Activated naive CD4-positive, alpha-beta T cell treated with anti-CD3 and anti-CD28 coated beads, Interleukin-2, amount 10 ng/mL, durations not matched to agents 7 days and 5 days (primary cell): ENCODE measurements at places on chromosomes 11 and 22.
A peak's percentile ranks its signal among the peaks of the same experiment; 100 is the strongest.

- no peak overlapping the region for H3K4me3 ChIP-seq
- no peak for DNase-seq
- no peaks in the 10 kb centered on the region for H3K4me1 ChIP-seq
- H3K27ac ChIP-seq, result no peak overlapping the region
- no peaks in the 10 kb centered on the region for H3K36me3 ChIP-seq
Observed at GRCh38 chr11:23778971-23779370, 717.9 kb upstream of the LUZP2 start.

- peaks cover 4% of the 10 kb centered on the region for H3K27me3 ChIP-seq
- peaks cover 42% of the 10 kb centered on the region for H3K4me1 ChIP-seq
- H3K36me3 ChIP-seq, result peaks cover 16% of the 10 kb centered on the region
- no peak overlapping the region for H3K27ac ChIP-seq
Observed at GRCh38 chr22:46078241-46079092, 71.9 kb upstream of the PPARA start.

- H3K36me3 ChIP-seq, result no peaks in the 10 kb centered on the region
- H3K4me3 ChIP-seq, result no peak overlapping the region
- DNase-seq, result no peak
- no peaks in the 10 kb centered on the region for H3K4me1 ChIP-seq
- H3K27me3 ChIP-seq, result no peaks in the 10 kb centered on the region
Observed at GRCh38 chr11:134958336-134958640, 546.2 kb upstream of the B3GAT1 start.

DNA sequence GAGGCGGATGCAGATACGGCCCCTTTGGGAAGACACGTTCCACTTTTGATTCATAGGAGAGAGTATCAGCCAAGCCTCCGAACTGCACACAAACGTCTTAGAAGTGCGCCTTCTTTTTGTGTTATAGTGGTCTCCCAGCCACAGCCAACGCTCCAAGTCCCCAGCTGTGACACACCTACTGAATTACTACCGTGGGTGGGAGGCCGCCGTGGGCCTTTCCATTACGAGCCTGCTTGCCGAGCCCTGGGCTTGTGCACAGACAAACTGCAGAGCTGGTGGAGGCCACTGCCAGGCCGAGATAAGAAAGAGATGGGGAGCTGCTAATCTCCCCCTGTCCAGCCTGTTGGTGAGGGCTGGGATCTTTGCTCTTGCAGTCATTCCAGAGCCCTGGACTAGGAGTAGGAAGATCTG is 761 bp downstream of the HMBS start:
- peaks cover 14% of the 10 kb centered on the region for H3K36me3 ChIP-seq
- DNase-seq, result no peak
- H3K27me3 ChIP-seq, result no peaks in the 10 kb centered on the region
- peak overlapping the region; percentile 91 for H3K27ac ChIP-seq
- H3K4me3 ChIP-seq, result peak overlapping the region; percentile 98

DNA sequence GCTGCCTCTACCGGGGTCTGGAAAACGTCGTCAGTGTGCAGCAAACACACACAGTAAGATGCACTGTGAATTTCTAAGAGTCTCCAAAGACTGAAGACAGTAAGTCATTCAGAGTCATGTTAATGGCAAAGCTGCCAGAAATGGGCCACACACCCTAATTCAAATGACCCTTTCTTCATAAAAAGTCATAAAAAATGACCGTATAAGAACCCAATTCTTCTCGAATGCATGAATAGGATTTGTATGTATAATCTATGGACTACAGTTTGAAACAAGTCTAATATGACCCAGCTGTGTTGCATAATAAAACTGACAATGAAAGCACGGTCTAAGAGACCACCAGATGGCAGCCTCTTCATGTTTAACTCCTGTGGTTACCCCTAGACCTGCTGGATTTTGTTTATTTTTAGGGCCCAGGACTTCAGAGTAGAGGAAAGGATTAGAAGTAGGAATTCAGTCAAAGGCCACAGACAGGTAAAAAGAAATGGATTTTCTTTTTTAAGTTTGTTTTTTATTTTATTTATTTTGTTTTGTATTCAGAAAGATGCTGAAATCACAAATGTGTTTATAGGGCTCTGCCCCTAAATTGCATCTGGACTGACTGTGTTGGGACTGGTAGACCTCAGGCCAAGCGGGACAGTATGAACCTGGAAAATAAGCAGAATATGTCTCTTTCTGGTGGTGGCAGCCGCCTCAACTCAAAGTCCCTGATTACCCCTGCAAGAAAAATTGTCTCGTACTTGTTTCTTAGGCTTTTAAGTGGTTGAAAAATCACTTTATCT is 32.1 kb upstream of the SLC5A12 start:
- no peak overlapping the region for H3K4me3 ChIP-seq
- no peaks in the 10 kb centered on the region for H3K36me3 ChIP-seq
- H3K27ac ChIP-seq, result no peak overlapping the region
- no peak for DNase-seq
- H3K4me1 ChIP-seq, result no peaks in the 10 kb centered on the region
- no peaks in the 10 kb centered on the region for H3K27me3 ChIP-seq

DNA sequence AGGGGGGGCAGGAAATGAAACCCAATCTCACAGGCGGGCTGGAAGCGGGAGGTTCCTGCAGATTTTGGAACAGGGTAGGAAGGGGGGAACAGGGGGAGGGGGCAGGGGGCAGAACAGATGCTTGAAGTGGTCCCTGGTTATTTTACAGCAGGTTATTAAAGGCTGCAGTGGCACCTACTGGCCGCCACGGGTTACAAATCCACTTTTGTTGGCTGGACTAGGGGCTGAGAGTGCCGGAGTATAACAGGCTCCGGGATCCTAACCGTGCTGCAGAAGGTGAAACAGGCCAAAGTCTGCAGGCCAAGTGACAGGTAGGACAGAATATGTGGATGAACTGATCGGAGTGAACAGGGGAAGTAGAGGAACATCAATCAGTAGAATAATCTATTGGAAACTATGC is 2.5 kb downstream of the ROBO3 start:
- no peaks in the 10 kb centered on the region for H3K36me3 ChIP-seq
- no peak overlapping the region for H3K4me3 ChIP-seq
- peaks cover 100% of the 10 kb centered on the region for H3K27me3 ChIP-seq
- no peak overlapping the region for H3K27ac ChIP-seq

GRCh38 chr11:24949406-24949805 is 452.6 kb downstream of the LUZP2 start:
- no peak overlapping the region for H3K4me3 ChIP-seq
- DNase-seq, result no peak
- H3K27me3 ChIP-seq, result no peaks in the 10 kb centered on the region
- no peaks in the 10 kb centered on the region for H3K36me3 ChIP-seq
- no peak overlapping the region for H3K27ac ChIP-seq
- H3K4me1 ChIP-seq, result no peaks in the 10 kb centered on the region

- DNase-seq, result no peak
- no peak overlapping the region for H3K27ac ChIP-seq
- H3K4me1 ChIP-seq, result no peaks in the 10 kb centered on the region
- H3K27me3 ChIP-seq, result peaks cover 4% of the 10 kb centered on the region
Observed at GRCh38 chr11:103453126-103453525, 343.9 kb downstream of the DYNC2H1 start.

GRCh38 chr11:119530509-119530908 is 107.5 kb upstream of the THY1 start:
- no peak overlapping the region for H3K27ac ChIP-seq
- no peaks in the 10 kb centered on the region for H3K4me1 ChIP-seq
- peaks cover 26% of the 10 kb centered on the region for H3K27me3 ChIP-seq
- H3K36me3 ChIP-seq, result no peaks in the 10 kb centered on the region

- no peak for DNase-seq
- no peak overlapping the region for H3K4me3 ChIP-seq
- peaks cover 22% of the 10 kb centered on the region for H3K4me1 ChIP-seq
- no peaks in the 10 kb centered on the region for H3K27me3 ChIP-seq
- H3K27ac ChIP-seq, result no peak overlapping the region
Observed at GRCh38 chr22:29642694-29643093, 39.3 kb downstream of the NF2 start.

DNA sequence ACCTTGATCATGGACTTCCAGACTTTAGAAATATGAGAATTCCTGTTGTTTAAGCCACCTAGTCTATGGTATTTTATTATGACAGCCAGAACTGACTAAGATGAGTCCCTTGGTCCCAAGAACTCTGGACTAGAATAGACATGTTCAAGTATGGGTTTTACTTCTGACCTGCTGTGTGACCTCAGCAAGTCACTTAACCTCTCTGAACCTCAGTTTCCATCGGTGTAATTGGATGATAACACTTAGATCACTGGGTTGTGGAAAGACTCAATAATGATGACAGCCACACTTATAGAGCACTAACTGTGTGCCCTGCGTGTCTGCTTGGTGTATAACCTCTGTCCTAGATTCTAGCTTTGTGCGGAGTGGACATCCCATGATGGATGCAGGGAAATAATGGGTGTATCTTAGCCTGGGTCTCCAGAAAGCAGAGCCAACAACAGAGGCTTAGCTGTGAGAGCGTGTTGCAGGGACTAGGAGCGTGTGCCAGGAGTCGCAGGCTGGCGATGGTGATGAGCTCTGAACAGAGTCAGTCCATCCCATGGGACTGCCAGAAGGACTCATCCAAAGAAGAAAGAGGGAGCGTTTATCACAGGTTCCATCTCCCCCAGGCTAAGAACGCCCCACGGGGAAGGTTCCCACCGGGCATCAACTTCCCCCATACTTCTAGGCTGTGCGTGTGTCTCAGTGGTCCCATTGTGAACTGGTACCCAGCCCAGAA is 93.2 kb upstream of the TP53I11 start:
- H3K27me3 ChIP-seq, result peaks cover 12% of the 10 kb centered on the region
- no peak overlapping the region for H3K27ac ChIP-seq
- DNase-seq, result no peak
- H3K36me3 ChIP-seq, result no peaks in the 10 kb centered on the region

GRCh38 chr11:100791860-100792259 is 104.8 kb downstream of the ARHGAP42 start:
- no peak overlapping the region for H3K4me3 ChIP-seq
- H3K36me3 ChIP-seq, result no peaks in the 10 kb centered on the region
- H3K4me1 ChIP-seq, result no peaks in the 10 kb centered on the region
- no peaks in the 10 kb centered on the region for H3K27me3 ChIP-seq
- H3K27ac ChIP-seq, result no peak overlapping the region
- DNase-seq, result no peak

GRCh38 chr22:20418211-20418788 is 19.3 kb downstream of the SCARF2 start:
- peaks cover 4% of the 10 kb centered on the region for H3K4me1 ChIP-seq
- peak; percentile 82 for DNase-seq
- peaks cover 32% of the 10 kb centered on the region for H3K27me3 ChIP-seq

GRCh38 chr22:30270832-30271231 is 4.2 kb upstream of the OSM start:
- H3K4me3 ChIP-seq, result no peak overlapping the region
- H3K27me3 ChIP-seq, result no peaks in the 10 kb centered on the region
- DNase-seq, result no peak
- H3K36me3 ChIP-seq, result peaks cover 62% of the 10 kb centered on the region

DNA sequence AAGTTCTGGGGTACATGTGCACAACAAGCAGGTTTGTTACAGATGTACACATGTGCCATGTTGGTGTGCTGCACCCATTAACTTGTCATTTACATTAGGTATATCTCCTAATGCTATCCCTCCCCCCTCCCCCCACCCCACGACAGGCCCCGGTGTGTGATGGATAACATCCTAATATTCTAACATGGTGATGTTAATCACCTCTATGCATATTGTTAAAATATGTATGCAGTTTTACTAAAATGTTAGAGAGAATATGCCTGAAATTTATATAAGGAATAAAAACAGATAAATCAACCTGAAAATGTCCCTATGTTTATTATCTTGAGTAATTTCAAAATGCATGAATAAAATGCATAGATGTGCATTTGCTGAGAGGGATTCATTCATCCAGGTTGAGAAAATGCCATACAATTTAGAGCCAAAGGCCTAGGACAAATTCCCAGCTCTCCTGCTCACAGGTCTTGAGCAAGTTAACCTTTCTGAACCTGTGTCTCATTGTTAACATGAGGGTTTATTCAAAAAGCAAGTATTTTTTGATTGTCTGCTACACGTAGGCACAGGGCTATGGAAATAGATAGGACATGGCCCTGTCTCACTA is 38.7 kb downstream of the APIP start:
- no peaks in the 10 kb centered on the region for H3K4me1 ChIP-seq
- no peak overlapping the region for H3K4me3 ChIP-seq
- no peaks in the 10 kb centered on the region for H3K27me3 ChIP-seq
- no peak overlapping the region for H3K27ac ChIP-seq
- peaks cover 8% of the 10 kb centered on the region for H3K36me3 ChIP-seq

DNA sequence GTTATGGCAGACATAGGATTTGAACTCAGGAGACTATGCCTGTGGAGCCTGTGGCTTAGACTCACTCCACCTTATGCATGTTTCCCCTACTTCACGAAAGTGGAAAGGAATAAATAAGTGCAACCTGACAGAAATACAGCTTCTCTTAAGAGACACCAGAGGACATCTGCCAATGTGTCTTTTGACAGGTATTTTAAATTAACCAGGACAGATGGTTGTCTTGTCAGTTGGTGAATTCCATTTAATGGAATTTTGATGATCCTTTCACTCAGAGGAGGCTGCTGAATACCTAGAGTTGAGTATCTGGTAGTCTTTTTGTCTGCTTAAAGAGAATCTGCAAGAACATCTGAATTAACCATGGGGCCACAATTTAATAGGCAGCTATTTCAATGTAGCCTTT is 46.1 kb downstream of the NELL1 start:
- no peak overlapping the region for H3K4me3 ChIP-seq
- no peak overlapping the region for H3K27ac ChIP-seq
- no peaks in the 10 kb centered on the region for H3K4me1 ChIP-seq
- no peak for DNase-seq
- H3K36me3 ChIP-seq, result no peaks in the 10 kb centered on the region

GRCh38 chr11:21307874-21308273 is 638.5 kb downstream of the NELL1 start:
- H3K27me3 ChIP-seq, result no peaks in the 10 kb centered on the region
- H3K4me3 ChIP-seq, result no peak overlapping the region
- H3K27ac ChIP-seq, result no peak overlapping the region

- H3K4me3 ChIP-seq, result no peak overlapping the region
- peaks cover 41% of the 10 kb centered on the region for H3K4me1 ChIP-seq
- no peaks in the 10 kb centered on the region for H3K27me3 ChIP-seq
Observed at GRCh38 chr22:31230871-31231621, 18.9 kb downstream of the LIMK2 start.

GRCh38 chr22:40908895-40909294 is 42.3 kb upstream of the RBX1 start:
- H3K36me3 ChIP-seq, result peaks cover 4% of the 10 kb centered on the region
- no peak for DNase-seq
- no peak overlapping the region for H3K27ac ChIP-seq
- no peaks in the 10 kb centered on the region for H3K27me3 ChIP-seq
- H3K4me3 ChIP-seq, result no peak overlapping the region
- no peaks in the 10 kb centered on the region for H3K4me1 ChIP-seq

GRCh38 chr11:71236836-71237475 is 15.4 kb downstream of the SHANK2 start:
- no peaks in the 10 kb centered on the region for H3K4me1 ChIP-seq
- H3K27me3 ChIP-seq, result peaks cover 7% of the 10 kb centered on the region
- H3K36me3 ChIP-seq, result no peaks in the 10 kb centered on the region
- H3K4me3 ChIP-seq, result no peak overlapping the region

DNA sequence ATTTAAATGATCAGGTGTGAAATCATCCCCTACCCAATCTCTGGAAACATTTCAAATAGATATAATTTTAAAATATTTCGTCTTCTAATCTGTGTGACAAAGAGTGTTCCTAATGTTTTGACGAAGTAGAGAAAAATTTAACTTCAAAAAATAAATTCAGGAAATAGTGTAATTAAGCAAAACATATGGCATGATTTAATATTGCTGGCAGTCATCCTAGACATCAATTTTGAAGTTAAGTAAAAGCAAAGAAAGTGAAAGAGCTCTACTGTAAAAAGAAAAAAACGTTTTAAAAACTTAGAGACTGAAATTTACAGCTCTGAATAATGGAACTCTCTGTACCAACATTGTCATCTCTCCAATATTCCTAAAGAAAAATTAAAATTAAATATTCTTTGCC is 1062.3 kb downstream of the LRRC4C start:
- DNase-seq, result no peak
- H3K36me3 ChIP-seq, result no peaks in the 10 kb centered on the region
- H3K4me3 ChIP-seq, result no peak overlapping the region
- no peaks in the 10 kb centered on the region for H3K4me1 ChIP-seq
